ENCODE measurements at places on chromosomes 3 and 15.

GRCh38 chr3:38224357-38224756 is 41.3 kb upstream of the SLC22A13 start:
- no peak for DNase-seq

- no peak for DNase-seq
Measured at GRCh38 chr3:135766115-135766514, 199.4 kb upstream of the PPP2R3A start.

DNA sequence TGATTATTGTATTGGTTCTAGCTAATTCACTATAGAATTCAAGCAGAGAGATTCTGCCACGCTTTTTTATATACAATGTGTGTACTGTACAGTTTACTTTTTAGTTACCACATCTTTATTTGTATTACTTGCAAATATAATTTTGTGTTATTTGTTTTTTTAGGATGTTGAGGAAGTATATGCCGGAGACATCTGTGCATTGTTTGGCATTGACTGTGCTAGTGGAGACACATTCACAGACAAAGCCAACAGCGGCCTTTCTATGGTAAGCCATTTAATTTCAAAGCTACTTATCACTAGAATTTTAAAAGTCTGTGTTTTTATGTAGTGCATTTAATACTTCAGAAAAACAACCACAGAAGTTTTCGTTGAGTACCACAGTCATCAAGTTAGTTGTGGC is 11.7 kb downstream of the LXN start:
- no peak for DNase-seq

DNA sequence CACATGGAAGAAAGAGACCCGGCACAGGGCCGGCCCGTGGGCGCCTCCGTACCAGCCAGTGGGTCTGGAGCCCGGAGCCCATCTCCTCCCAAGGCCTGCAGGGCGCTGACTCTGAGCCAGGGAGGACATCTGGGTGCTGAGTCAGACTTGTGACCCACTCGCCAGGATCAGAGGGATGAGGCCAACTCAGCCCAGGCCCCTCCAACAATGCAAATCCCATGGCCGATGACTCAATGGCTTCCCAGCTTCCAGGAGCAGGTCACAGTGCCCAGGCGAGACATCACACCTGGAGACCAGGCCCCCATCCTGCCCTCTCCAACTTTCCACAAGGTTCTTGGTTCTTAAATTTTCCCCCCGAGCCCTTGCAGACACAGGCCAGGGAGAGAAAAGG is 95.1 kb downstream of the LRIG1 start:
- DNase-seq: no peak

GRCh38 chr3:37117548-37117947 is 56.8 kb downstream of the LRRFIP2 start:
- DNase-seq: no peak

- no peak for DNase-seq
Measured at GRCh38 chr3:46667657-46668056, 25.8 kb downstream of the ALS2CL start.

GRCh38 chr15:49309889-49310288 is 113.2 kb upstream of the FGF7 start:
- DNase-seq: no peak

DNA sequence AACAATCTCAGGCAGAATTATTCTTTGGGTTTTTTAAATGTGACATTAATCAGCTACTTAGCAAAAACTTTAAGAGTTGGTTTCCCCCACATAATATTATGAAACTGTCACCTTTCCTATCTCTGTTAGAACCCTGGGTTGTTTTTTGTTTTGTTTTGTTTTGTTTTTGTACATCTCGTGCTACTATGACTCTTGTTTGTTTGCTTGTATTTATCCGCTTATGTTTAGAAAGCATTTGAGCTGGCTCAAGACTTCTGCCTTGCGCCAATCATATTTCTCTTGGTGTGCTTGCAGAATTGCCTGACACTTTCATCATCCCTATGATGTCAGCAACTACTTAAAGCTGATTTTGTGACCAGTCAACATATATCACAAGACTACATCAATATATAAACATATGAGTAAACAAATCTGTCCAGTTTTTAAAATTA is 116.9 kb downstream of the DCLK3 start:
- DNase-seq: no peak

GRCh38 chr3:185887066-185887465 is 50.7 kb downstream of the TRA2B start:
- no peak for DNase-seq

DNA sequence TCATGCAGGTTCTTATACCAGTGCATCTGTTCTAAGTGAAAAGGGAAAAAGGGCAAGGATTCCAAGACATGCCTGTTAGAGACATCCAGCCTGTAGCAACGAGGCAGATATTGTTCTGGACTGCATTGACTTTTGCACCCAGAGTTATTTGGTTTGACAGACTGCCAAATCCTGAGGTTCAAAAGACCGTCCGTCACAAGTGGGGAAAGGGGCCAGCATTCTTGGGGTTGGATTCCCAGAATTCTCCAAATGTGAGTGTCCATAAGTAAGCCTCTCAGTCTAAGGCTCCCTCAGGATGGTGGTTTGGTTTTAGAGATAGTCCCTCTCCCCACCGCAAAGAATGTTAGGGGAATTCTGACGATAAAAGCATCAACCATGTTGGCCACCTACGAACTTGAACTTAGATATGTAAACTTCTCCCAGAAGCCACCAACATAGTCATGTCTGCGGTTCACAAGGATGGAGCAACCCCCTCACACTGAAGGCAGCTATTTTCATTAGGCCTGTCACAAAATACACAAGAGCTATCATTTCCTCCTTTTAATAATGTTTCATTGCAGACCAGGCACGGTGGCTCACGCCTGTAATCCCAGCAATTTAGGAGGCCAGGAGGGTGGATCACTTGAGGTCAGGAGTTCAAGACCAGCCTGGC is 13.6 kb upstream of the LACTB start:
- DNase-seq: no peak

DNA sequence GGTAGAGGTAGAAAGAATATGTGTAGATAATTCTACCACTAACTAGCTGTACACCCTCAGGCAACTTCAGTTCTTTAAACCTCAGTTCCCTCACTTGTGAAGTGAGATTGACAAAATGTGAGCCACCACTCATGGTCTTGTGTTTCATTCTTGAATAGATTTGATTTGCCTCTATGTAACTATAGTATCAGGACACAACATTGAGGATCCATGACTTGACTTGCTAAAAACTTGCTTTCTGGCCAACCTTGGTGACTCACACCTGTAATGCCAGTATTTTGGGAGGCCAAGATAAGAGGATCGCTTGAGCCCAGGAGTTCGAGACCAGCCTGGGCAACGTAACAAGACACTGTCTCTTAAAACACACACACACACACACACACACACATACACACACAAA is 115.8 kb upstream of the FLNB start:
- DNase-seq: no peak

GRCh38 chr3:158097593-158098308 is 8.5 kb downstream of the SHOX2 start:
- peak; percentile 81 for DNase-seq

Measured in stimulated activated CD4-positive, alpha-beta T cell treated with anti-CD3 and anti-CD28 coated beads, Interleukin-15, amount 100 ng/mL, for 24 hours (primary cell).